Fibroblast of skin of abdomen (primary cell): ENCODE measurements at places on chromosomes 11 and 22.

DNA sequence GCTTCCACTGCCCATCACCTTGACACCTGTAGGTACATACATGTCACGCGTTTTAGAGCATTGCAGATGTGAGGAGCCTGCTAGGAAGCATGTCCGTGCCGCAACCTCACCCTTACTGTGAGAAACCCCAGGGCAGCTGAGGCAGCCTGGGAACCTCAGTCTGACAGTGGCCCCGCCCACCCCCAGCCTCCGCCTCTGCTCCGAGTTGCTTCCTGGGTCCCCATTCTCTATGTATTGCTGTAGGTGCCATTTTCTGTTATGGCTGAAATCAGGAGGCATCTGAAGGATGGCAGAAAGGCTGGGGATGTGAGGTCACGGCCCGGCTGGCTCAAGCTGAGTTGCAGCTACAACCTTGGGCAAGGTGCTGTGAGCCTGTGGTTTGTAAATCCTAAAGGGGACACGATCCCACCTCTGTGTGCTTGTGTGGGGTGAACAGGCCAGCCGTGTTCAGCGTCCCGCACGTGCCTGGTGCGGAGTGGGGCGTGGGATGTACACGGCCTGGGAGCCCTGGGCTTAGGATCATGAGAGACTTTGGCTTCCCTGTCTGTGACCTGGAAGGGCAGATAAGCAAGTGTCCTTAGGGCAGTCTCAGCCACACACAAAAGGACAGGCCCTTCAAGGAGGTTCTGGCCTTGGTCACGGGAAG lies 102.7 kb downstream of the PHF21B start:
- DNase-seq: no peak

DNA sequence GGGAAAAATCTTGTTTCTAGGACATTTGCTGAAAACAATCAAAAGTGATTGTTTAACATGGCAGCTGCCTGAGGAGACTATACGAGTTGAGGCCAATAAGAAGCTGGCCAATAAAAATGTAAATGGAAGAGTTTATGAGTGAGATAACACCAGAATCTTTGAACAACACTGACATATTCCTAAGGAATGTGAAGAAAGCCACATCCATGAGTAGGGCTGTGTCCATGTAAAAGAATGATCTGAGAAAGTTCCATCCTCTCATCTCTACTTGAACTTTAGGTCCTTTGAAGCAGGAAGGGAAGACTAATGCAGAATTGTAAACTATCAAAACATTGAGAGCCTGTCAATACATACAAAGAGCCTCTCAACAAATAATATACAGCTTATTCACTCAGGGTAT lies 6.9 kb upstream of the CHORDC1 start:
- peak; percentile 15 for DNase-seq

DNA sequence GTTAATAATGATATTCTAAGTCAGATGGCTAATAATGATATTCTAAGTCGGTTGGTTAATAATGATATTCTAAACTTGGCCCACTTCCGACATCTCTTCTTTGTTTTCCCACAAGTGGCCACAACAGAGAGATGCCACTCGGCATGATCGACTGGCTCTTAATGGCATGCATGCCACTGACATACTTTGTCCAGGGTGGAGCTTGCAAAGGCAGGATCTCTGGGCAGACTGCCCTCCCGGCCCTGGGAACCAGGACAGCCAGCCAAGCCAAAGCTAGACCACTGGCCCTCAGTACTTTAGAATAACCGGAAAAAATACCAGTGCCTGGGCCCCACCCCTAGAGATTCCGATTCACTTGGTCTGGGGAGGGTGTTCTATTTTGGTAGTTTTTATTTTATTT lies 78.1 kb downstream of the KIAA1671 start:
- DNase-seq: no peak

- DNase-seq: peak; percentile 16
Measured at GRCh38 chr11:61516675-61517572, 8.4 kb downstream of the LRRC10B start.

DNA sequence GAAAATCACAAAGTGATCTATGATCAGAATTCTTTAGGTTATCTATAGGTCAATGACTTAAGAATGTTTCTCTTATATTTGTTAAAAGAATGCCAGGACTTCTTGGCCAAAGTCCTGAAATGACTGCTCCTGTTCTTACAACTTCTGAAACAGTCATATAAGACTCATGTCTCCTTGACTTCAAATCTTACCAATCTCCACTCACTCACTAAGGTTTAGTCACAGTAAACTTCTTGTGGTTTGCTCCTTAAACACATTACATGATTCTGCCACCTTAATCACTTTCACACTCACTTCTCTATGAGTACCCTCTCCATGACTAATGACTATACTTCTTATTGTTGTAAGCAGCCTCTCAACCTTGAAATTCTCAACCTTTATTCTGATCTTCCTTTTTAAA lies 648.7 kb upstream of the CCDC179 start:
- peak; percentile 82 for DNase-seq

DNA sequence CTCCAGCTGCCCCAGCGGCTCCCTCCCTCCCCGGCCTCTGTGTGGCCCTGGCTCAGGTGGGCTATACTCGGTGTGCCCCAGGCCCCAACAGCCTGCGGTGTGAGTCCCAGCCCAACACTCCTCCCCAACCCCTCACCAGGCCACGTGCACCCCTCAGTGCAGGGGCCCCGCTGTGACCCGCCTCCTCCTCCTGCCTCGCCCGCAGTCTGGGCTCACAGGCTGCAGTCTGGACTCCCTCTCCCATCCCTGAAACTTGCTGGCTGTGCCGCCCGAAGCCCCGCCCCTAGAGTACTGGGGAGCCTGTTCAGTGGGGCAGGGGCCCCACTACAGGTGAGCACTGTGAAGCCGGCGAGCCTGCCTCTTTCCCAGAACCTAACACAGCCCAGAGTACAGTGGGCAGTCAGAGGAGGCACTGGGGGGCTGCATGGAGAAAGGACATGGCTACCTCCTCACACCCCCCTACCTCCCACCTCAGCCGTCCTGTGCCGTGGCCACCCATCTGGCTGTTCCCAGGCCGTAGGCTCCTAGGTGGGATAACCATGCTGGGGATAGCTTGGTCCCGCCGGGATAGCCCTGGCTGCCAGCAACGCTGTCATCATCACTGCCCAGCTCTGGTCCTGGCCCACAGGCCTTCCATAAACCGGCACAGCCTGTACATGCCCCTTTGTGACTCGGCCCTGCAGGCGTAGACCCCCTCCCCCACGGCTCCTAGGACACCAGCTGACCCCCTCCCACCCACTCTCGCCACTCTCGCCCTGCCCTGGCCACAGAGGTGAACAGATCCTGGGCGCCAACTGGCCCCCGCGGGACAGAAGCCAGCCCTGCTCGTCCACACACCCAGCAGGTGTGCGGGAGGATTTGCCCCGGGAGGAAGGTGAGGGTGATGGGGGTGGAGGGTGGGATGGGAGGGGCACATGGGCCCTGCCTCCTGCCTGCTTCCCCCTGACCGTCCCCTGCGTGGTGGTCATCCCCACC lies 29.7 kb downstream of the CELSR1 start:
- DNase-seq: no peak

DNA sequence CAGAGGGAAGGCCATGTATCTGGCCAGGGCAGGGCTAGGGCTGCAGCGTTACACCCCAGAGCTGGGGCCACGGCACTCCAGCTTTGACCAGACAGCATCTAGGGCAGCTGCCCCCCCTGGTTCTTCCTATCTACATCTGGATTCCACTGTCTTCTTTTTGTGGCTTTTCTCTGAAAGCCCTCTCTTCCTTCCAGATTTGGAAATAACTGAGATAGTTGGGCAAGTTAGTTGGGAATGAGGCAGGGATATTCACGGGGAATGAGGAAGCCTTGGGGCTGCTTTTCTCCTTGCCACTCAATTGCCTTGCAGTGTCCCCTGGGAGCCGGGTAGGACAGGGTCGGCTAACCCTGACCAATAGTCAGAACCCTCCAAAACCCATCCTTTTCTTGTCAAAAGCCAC lies 26.8 kb downstream of the CLMP start:
- DNase-seq: no peak

- DNase-seq: peak; percentile 64
Measured at GRCh38 chr11:19200410-19201201, 1.2 kb downstream of the CSRP3 start.

- peak; percentile 30 for DNase-seq
Measured at GRCh38 chr11:117610045-117610444, 187.0 kb downstream of the DSCAML1 start.

DNA sequence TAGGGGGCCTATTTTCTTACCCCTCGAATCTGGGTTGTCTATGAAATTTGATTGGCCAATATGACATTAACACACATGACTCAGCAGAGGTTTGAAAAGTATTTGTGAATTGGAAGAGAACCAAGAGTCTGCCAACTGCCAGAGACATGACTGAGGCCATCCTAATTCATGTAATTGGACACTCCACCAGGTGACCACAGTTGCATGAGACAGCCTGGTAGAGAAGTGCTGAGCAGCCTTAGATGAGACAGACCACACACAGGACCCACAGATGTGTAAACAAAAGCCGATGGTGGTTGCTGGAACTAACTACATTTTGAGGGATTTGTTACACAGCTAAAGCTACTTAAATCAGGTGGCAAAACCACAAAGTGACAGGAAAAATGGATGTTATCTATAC lies 855 bp upstream of the MS4A5 start:
- DNase-seq: no peak

DNA sequence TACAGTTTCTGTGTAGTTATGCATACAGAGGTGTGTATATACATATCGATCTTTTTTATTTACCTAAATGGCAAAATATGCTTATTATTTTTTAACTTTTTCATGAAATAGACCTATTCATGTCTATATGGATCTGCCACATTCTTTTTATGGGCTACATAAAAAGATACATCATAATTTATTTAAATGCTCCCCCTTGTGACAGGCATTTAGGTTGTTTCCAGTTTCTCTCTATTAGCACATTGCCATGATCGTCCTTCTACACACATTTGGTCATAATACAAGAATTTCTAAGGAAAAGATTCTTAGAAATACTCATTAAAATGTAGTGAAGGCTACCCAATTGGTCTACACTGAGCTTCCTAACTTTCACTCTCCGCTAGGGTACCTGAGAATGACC lies 1067.4 kb downstream of the OPCML start:
- DNase-seq: peak; percentile 14

DNA sequence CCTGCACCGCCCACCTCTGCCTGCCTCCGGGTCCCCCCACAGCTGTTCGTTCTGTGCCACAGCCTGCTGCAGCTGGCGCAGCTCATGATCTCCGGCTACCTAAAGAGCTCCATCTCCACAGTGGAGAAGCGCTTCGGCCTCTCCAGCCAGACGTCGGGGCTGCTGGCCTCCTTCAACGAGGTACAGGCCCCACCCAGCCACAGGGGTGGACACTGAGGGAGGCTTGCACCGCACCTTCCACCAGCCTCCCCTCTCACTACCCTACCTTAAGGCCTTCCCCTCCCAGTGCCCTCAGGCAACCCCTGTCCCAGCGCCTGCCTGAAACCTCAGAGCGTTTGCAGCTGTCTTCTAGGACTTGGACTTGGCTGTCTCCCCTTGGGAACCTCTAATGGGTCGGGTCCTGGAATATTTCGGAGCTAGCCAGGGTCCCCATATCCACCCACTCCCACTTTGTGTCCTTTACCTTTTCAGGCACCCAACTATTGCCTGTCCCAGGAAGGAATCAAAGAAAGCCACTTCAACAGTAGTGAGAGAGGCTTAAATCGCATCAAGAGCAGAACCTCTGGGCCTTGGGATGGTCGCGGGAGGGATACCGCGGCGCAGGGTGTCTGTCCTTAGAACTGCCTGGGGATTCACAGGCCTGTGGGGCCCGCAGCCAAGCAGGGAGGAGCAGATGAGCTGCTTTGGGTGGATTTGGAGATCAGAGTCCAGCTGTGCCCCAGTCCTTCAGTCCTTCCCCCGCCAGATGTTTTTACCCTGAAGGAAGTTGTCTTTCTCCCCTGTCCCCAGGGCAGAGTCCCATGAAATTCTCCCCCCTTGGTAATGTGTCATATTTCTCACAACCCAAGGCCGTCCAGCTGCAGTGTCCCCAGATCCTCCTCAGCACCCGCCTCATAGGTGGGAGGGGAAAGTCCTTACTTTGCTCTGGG lies 13.3 kb downstream of the SLCO2B1 start:
- no peak for DNase-seq

DNA sequence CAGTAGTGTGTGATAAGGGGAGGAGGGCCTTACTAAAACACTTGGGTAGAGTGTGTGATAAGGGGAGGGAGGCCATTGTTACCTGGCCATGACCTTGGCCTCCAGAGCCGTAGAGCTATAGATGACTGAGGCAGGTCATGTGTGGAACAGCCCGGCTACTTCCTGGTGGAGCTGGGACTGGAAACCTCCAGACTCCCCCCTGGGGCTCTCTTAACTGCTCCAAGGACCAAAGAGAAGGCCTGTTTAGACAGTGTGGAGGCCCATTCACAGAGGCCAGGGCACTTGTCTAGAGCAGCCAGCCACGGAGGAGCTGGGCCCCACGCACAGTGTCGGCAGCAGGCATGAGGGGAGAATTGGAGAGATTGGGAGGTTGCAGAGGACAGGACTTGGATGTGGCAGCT lies 12.5 kb upstream of the MICALL1 start:
- DNase-seq: no peak

DNA sequence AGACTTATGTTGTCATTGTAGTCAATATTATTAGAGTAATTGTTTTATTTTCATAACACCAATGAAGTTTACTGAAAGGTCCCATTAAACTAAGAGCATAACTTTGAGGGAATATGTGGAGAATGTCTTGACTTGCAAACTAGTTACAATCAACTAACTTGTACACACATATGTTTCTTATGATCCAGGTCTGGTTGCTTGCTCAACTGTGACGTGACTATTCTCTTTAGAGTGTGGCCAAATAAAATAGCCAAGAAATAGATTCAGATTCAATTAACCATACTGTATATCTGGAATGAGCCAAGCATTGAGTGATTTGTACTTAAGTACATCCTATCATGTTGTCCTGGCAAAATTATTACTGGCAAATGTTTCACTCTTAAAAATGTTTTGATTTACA lies 101.7 kb downstream of the METTL15 start:
- DNase-seq: peak; percentile 28

- DNase-seq: no peak
Measured at GRCh38 chr22:38429499-38430068, 25.4 kb downstream of the KCNJ4 start.

- DNase-seq: no peak
Measured at GRCh38 chr11:124699547-124699946, 25.8 kb downstream of the SPA17 start.

DNA sequence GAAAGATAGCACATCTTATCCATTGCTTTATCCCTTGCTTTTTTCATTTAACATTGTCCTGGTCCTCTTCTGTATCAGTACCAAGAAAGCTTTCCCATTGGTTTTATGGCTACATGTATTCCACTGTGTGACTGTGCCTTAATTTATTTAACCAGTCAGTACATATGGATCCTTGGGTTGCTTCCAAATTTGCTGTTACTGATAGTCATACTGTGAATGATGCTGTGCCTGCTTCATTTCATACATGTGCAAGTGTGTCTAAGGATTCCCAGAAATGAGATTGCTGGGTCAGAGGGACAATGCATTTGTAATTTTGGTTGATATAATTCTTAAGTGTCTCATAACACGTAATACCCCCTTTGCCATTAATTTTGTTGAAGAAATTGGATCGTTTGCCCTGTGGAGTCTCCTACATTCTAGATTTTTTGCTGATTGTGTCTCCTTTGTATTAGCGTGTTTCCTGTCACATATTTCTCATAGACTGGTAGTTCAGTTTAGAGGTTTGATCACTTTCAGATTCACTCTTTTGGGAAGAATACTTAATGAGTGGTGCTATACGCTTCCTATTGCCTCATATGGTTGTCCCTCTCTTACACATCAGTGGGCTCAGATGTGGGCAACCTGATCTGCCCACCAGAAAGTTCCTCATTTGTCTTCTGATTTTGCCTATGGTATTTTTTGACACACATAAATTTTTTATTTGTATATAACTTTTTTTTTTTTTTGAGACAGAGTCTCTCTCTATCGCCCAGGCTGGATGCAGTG lies 35.3 kb downstream of the MYBPC3 start:
- no peak for DNase-seq
